ENCODE measurements at places on chromosomes 2 and 18.

- DNase-seq: no peak
Measured at GRCh38 chr2:15731889-15732271, 140.2 kb downstream of the DDX1 start.

DNA sequence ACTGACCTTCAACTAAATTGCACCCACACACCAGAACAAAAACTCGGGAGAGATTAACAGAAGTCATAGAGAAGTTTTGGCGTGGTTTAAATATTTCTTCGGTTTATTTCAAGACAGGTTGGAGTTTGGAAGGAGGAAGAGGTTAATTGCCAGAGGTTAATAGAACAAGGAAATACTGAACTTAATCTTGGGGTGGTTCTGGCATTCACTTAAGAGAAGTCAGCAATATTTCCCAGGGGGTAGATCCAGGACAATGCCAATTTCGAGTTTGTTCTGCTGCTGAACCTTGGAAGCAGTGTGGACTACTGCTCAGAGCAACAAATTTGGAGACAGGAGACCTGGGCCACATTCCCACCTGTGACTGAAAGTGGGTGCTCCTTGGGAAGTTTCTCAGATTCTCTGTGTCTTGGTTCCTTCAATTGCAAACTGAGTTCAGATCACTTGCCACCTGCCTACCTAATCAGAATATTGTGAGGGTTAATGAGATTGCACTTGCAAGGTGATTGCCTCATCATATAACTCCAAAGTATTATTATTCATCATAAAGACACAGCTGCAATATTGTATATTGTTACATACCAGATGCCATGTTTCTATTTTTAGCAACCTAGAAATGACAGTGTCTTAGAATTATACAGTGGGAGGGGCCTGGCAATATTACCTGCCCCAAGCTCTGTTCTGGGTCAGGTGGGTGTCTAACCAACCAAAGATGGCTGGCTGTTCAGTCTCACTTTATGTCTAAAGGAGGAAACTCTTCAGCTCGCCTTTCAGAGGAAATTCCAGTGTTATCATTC lies 217.4 kb downstream of the CDCA7 start:
- DNase-seq: no peak

DNA sequence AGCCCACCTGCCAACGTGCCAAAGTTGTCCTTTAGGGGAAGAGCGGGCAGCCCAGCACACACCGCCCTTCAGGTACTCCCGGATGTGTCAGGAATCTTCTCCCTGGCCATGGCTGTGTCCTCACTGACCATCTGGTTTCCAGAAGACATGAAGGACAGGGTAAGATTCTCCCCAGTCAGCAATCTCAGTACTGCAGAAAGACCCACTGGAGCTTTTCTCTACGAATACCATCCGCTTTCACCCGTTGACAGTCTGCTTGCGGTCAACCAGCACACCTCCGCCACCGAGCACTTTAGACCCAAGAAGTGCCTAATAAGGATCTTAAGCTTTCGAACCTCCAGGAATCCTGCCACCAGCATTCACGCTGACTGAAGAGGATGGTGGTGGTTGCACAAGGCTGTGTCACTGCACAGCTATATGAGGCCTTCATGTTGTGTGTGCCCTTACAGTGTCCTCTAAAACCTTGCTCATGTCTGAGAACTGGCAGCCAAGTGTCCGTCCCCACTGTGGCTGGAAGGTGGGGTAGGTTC lies 42.7 kb upstream of the ITM2C start:
- DNase-seq: no peak

GRCh38 chr18:54218299-54218698 lies 6.2 kb downstream of the MBD2 start:
- no peak for DNase-seq

GRCh38 chr2:6866982-6867381 lies 1.3 kb upstream of the CMPK2 start:
- no peak for DNase-seq

DNA sequence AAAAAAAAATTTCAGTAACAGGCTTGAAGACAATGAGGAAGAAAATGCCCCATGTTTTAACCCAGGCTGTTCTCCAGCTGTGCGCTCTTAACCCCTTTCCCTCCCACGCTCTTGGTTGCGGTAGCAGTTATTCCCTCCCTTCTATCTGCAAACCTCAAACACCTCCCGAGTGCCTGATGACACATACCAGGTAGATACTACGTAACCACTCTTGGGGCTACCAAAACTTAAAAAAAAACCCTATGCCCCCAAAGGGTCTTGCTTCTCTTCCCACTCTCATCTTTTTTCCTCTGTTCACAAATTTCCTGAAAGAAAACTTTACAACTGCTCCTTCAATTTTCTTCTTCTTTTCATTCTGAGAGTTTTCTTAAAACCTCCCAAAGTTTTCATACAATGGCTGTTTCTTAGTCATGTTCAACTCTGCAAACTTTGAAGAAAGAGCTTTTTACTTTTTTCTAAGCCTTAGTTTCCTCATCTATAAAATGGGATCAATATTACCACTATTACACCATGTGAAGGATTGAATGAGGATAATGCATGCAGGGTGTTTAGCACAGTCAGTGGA lies 4.9 kb upstream of the DRC1 start:
- no peak for DNase-seq

GRCh38 chr2:168539945-168540344 lies 83.9 kb downstream of the CERS6 start:
- DNase-seq: no peak

DNA sequence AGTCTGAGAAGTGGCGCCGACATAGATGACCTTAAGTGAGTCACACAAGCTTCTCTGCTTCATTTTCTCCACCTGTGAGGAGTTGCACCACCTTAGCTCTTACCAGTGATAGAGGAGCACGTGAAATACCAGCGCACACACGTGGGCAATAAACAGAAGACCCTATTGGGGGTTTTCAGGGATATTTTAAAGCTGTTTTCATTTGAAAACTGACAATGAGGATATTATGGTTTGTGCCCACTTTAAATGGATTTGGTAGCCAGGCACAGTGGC lies 47.3 kb upstream of the FZD7 start:
- DNase-seq: no peak

DNA sequence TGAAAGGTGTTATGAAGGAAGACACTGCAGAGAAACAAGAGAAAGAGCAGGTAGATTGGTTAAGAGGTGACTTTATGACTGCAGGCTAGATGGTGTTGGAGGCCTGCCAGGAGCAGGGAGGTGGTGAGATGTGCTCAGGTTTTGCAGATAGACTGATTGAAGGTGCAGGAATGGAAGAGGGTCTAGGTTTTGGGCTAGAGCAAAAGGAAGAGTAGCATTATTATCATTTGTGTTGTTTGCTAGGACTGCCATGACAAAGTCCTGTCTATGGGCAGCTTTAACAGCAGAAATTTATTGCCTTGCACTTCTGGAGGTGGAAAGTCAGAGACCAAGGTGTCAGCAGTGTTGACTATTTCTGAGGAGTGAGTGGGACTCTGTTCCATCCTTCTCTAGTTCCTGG lies 172.9 kb upstream of the SOX11 start:
- DNase-seq: no peak

DNA sequence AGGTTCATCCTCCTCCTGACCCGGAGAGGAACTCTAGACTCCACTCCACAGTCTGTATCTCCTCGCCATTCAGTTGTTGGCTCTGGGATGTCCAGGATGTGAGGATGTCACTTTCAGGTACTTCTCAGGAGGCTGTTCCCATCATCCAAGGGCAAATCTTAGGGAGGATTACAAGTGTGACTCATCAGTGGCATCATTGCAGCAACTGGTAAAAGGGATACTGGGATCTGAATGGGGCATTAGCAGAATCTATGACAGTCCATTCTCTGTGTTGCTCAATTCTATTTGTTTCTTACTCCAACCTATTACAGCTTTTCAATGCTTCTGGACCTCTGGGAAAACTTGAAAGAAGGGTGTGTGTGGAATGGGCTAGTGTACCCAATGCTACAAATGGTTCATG lies 81.5 kb upstream of the FN1 start:
- DNase-seq: no peak

GRCh38 chr2:38167968-38168350 lies 92.0 kb upstream of the CYP1B1 start:
- no peak for DNase-seq

GRCh38 chr2:175256806-175257585 lies 75.5 kb upstream of the ATP5MC3 start:
- no peak for DNase-seq

DNA sequence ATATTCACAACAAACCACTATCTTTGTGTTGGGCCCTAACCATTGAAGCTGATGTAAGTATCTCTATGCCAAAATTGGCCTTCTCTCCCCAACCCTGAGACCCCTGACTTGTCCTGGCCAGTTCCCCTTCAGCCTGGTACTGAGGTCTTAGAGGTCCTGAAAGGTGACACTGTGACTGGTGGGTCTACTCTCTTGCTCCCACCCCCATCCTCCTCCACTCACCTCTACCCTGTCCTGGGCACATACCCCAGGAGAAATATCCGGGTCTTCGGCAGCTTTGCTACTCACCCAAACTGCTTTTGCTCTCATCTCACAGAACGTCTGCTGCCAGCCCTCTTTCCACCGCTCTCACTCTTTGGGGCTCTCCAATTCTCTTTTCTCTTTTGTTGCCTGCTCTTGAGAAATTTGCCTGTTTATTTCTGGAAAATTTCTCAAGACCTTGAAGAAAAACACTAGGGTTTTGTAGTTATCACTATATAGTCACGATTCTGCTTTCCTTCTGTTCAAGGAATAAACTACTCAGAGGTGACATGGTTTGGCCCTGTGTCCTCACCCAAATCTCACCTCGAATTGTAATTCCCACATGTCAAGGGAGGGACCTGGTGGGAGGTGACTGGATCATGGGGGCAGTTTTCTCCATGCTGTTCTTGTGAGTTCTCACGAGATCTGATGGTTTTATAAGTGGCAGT lies 133.8 kb upstream of the PKDCC start:
- DNase-seq: no peak

DNA sequence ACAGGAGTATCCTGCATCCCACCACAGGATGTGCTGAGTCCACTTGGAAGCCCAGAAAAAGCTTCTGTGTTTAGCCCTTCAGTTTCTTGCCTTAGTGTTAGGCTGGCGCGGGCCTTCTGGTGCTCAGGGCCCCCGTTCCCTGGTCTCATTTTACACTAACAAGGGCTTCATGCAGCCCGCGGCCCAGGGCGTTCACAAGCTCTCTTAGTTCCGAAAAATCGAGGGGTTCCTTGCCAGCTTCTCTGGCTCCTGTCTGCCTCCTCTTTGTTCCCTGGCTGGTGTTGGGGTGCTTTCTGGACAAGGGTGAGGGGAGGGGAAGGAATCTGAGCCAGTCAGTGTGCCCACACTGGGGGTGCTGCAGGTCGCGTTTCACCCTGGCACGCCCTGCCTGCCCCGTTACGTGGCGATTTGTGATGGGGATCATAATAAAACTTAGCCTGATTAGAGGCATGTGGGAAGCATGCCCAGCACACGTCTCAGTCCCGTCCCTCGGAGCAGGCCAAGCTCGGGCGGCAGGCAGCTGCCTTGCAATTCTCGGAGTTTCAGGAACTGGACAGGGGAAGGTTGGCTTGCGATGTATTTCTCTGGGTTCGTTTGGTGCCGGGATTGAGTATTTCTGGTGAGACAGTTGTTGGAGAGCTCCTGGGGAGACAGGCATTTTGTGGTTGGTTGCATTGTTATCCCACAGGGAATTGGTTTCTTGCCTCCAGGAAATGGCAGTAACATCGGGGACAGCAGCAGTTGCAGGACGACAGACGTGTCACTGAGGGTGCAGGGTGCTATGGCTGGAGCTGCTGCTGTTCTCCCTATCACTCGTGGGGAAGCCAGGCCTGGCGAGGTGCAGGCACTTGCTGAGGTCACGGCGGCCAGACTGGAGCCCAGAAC lies 22.9 kb downstream of the SH3BP4 start:
- no peak for DNase-seq

DNA sequence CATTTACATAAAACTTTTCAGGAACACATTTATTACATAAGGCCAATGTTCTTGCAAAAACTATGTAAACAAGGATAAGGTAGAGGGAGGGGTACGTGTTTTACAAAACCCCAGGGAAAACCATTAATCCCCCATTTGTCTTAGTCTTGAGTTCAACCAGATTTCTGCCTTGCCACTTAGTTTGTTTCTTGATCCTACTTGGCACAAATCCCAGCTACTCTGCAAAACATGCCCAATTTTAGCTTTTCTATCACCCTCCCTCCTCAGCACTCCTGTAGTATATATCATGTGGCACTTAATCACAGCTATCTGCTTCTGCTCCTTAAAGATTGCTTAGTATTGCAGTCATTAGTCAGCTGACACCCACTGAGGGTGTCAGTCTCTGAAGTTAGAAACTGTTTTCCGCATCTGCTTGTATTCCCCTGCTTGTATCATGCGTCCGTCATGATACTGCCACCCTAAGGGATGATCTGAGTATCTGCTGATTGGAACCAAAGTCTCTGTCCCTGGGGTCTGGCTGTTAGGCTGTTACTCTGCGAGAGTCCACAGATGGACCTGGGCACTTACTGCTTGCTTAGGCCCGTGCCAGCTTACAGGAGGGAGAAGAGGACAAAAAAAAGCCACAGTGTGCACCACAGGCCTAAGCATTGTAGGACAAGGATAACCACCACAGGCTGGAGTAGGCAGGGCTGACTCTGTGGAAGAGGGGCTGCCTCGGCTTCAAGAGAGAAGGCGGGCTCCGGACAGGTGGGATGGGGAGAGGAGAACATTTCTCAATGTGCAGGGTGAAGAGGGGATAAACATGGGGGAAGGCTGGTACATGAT lies 82.2 kb downstream of the EPAS1 start:
- DNase-seq: no peak

- DNase-seq: no peak
Measured at GRCh38 chr2:155599834-155600233, 732.7 kb downstream of the NR4A2 start.

GRCh38 chr2:97906307-97906706 lies 89.4 kb downstream of the TMEM131 start:
- DNase-seq: no peak

DNA sequence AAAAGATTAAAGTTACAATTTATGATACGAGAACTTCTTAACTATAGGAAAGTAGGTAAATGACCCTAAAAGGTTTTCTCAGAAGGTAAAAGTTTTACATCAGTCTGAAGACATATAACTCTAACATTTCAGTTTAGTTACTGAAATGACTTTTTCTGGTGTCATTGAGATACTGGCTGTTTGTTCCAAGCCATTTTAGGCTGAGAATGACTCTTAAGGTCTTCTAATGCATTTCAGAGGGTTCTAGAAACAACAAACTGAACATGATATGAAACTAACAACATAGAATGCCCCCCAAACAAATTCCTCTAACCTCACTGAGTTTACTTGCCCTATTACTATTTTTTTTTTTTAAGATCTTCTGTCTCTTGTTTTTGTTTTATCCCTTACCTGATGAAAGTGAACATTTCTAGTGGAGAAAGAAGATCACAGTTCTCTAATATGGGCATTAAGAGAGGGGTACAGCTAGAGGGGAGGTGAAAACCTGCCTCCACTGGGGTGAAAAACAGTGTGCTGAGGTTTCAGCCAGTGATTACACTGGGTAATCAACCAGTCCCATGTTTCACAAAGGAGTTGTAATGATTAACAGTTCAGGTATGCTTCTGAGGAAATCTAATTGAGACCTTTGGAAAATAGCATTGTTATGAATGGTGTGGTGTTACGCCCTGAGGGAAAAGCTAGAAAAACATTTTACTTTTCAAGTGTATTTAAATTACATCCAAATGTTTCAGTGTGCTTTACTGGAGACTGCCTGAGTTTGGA lies 11.2 kb downstream of the NABP1 start:
- DNase-seq: no peak
